ENCODE measurements at places on chromosomes 2 and 18.

- no peak for DNase-seq
Observed at GRCh38 chr18:22182884-22183697, 13.7 kb downstream of the GATA6 start.

DNA sequence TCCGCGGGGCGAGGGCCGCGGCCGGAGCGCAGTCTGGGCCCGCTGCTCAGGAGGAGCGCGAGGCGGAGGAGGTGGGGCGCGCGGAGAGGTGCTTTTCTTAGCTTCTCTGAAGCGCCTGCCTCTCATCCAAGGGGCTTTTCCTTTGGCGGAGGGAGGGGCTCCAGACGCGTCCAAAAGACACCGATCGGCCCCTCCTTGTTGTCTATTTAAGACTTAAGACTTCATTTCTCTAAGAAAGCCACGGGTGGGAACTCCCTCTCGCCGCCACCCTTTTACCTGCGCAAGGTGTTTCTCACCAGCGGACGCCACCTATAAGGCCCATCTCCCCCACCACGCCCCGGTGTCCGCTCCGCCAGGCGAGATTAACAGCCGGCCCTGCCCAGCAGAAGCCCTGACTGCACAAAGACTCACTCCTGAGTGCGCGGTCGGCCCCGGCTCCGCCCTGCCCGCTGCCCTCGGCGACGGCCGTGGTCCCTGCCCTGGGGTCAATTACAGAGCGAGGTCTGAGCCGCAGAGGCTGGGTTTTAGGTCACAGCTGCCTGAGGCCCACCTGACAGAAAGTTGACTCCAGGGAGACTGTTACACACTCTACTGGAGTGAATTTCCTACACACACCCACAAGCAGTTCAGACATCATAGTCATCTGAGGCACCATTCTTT, at the start of gene DSC2:
Gene DSC2, minus strand, starts transcription at position 397 of the 660 bp plus-strand sequence. CDS start 450 bp downstream, outside the sequence.
- no peak for DNase-seq

GRCh38 chr2:85053802-85054201, 79.4 kb upstream of the TCF7L1 start:
- no peak for DNase-seq

GRCh38 chr2:28640908-28641300, 110.7 kb upstream of the PPP1CB start:
- DNase-seq = no peak

DNA sequence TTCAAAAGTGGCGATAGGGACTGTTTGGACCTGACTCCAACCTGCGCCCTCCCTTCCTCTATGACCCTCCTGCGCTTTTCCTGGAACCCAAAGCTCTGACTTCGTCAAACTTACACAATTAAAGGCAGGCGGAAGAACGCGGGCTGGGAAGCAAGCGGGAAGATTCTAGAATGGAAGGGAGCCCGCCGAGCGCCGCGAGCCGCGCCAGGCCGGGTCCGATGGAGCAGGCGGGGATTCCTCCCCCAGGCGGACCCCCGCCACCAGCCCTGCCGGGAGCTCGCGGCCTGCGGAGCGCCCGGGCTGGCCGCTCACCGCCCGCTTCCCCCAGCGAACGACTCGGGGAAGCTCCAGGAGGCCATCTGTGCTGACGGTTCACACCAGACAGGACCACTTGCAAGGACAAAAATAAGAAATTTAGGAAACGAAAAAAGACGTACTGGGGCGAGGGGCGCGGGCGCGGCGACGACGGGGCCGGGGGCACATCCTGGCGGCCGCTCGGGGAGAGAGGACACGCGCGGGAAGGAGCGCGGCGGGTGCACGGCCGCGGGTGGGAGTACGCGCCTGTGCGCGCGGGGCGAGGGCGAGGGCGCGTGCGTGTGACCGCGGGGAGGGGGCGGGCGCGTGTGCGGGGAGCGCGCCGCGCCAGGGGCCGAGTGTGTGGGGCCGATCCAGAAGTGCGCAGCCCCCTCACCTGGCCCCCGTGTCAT, 1.1 kb upstream of the SALL3 start:
- DNase-seq = no peak

GRCh38 chr18:11980163-11980493, 1.2 kb upstream of the IMPA2 start:
- no peak for DNase-seq

Data from stimulated activated CD4-positive, alpha-beta T cell treated with anti-CD3 and anti-CD28 coated beads, Interleukin-15, amount 100 ng/mL, for 1 hour (primary cell).